AG04450 (cell line): ENCODE measurements at places on chromosomes 16 and 17.

DNA sequence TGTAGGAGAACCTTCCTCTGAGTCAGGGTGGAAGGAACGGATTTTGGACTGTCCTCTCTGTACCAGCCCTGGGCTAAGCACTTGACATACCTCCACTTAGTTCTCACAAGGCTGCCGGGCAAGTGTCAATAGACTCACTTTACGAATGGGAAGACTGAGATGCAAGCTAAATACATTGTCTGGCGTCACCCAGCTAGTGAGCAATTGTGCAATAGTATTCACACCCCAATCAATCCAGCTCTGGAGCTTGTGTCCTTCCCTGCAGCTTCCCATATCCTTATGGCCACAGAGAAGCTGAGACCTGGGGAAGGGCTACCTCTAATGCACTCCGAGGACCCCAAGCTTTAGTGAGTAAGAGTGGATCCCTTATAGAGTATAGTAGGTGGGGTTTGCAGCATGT, 39.8 kb downstream of the SLC6A2 start:
- no peak for DNase-seq

DNA sequence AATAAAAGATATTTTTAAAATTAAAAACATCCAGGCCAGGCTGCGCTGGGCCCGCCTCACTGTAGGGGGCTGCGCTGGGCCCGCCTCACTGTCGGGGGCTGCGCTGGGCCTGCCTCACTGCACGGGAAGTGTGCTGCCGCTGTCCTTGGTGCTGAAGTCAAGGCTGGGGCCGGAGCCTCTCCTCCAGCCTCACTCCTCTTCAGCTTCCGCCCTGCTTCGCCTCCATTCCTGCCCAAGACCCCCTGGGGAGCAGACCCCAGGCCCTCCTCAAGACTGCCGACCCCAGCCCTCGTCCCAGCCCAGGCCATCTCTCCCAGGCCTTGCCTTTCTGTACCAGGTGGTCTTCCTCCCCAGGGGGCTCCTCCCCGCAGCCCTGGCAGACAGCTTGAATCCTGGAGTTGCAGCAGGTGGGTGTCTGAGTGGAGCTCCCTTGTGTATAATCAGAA, 26.2 kb downstream of the ENDOV start:
- no peak for DNase-seq

DNA sequence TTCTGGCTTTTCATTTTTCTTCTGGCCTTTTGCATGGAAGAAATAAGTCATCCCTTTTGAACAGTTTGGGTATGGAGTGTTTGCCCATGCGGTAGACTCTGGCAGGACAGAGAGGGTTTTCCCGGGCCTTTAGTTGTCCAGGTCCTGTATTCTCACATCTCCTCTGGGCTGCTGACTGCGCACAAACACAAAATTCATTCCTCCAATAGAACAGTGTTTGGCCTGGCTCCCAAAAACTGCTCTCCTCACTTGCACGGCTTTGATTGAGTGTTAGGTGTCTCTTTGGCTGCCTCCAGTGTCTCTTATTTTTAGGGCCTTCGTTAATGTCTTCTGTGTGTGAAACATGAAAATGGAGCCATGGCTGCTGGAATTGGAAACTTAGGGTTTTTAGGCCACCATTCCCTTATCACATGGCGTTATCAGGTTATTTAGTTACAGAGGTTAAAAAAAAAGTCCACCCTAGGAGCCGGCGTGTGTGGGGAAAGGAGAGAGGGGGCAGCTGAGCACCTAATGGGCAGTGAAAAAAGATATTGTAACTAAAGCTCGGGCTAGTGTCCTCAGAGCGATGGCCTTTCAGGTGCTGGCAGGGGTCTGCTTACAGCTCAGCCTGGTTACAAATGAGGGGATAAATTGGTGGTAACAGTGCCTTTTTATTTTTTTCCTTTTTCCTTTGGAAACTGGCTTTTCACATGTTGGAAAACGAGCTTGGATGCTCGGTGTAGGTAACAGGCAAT, 47.3 kb downstream of the PRKCA start:
- DNase-seq: no peak

DNA sequence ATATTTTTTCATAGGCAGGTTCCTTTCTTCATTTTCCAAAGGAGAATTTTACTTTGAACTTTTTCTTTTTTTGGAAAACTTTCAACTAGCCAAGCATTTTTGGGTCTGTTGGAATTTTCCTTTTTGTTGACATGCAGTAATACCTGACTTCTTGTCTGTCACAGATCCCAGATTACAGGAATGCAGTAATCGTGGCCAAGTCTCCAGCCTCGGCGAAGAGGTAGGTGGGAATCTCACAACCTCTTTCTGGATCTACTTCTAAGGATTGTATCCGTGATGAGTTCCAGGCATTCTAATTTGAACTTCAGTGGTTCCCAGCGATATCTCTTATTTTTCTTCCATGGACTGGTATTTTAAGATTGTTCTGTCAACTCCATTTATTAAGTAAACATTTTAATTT, 31.7 kb downstream of the PRPSAP2 start:
- DNase-seq: no peak

DNA sequence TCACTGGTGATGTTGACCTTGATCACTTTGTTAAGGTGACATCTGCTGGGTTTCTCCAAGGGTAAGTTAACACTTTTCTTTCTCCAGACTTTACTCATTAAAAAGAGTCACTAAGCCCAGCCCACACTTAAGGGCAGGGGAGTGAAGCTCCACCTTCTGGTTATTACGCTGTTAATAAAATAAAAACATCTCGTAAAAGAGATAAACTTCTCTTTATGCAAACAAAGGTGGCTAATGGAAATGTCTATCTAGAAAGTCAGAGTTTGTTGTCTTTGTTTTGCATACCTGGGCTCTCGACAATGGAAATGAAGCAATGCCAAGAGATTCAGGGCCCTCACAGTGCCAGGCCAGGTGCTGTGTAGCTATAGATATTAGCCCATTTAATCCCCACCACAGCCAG, 134.4 kb downstream of the ZFHX3 start:
- DNase-seq: no peak

- no peak for DNase-seq
Observed at GRCh38 chr17:9780552-9780951, 10.8 kb downstream of the DHRS7C start.

- no peak for DNase-seq
Observed at GRCh38 chr16:31016018-31016417, 5.6 kb upstream of the STX1B start.

DNA sequence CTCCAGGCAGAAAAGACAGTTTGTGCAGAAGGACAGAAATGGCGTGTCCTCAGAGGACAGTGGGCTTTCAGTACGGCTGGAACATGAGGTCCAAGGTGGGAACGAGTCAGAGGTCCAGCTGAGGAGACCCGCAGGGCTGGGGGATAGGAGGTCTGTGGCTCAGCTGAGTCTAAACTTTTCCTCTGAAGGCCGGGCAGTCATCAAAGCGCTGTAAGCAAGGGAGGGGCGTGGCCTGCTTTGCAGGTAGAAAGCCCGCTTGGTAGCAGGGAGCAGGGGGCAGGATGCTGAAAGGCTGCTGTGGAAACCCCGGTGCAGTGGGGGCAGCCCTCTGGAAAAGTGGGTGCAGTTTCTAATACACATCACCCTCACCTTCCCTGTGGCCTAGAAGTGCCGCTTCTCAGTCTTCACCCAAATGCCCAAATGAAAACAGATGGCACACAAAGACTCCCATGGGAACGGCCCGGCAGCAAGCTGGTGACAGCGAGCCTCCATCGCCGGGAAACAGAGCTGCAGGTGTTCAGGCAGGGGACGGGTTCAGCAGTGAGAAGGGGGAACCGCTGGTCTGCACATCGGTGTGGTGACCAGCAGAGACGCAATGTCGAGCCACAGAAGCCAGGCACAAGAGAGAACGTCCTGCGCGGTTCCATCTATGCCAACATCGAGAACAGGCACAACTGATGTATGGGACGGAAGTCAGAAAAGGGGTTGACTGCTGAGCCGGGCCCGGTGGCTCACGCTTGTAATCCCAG, 12.2 kb upstream of the OSGIN1 start:
- no peak for DNase-seq
